ENCODE measurements at places on chromosomes 12 and 14.

DNA sequence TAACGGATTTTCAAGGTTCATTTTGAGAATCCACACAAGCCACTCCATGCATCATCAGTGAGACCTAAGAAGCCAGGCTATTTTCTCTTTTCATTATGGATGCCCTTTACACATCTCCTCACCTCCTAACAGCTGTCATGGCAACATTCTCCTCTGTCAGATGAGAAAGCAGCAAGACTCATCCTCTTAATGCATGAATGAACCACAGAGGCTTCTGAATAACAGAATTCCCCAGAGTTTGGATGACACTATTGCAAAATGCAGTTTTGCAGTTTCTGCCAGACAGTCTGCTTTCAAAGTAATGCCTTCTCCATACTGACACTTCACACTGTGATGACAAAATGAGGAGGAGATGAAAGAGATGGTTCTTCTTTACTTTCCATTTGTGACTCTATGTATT lies 286.7 kb upstream of the GRIP1 start:
- DNase-seq, result no peak

GRCh38 chr12:93229494-93230325 lies 148.0 kb upstream of the NUDT4 start:
- DNase-seq, result no peak

DNA sequence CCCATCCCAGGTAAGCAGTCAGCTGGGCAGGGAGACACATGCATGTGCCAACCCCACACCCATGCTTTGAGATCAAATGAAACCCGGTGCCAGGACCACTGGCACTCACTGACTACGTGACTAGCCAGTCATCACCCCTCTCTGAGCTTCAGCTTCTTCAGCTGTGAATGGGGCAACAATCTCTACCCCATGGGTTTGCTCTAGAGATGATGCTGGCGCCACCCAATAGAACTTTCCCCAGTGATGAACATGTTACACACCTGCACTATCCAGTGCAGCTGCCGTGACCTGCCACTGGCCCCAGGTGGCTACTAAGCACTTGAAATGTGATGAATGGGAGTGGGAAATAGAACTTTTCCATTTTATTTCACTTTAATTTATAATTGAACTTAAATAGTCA lies 70.3 kb downstream of the PITPNM2 start:
- DNase-seq, result no peak

DNA sequence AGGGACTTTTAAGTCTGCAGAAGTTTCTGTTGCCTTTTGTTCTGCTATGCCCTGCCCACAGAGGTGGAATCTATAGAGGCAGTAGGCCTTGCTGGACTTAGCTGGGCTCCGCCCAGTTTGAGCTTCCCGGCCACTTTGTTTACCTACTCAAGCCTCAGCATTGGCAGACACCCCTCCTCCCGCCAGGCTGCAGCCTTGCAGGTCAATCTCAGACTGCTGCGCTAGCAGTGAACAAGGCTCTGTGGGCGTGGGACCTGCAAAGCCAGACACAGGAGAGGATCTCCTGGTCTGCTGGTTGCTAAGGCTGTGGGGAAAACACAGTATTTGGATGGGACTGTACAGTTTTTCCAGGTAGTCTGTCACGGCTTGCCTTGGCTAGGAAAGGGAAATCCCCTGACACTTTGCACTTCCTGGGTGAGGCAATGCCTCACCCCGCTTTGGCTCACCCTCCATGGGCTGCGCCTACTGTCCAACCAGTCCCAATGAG lies 43.7 kb downstream of the CCDC59 start:
- no peak for DNase-seq

- no peak for DNase-seq
These were observed 59.4 kb downstream of the GARIN6 start for GRCh38 chr12:99706736-99707473.

DNA sequence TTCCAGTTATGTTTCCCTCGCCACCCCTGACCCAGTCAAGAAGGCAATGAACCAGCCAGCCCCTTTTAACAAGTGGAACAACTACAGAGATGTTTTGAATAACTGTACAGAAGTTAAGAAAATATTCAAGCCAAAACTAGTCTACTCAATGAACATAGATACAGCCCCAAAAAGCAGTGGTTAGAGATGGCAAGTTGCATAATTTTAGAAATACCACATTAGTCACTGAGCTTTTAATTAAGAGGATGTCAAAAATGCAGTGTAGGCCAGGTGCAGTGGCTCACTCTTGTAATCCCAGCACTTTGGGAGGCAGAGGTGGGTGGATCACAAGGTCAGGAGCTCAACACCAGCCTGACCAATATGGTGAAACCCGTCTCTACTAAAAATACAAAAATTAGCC lies 27.2 kb downstream of the PROX2 start:
- DNase-seq, result no peak

DNA sequence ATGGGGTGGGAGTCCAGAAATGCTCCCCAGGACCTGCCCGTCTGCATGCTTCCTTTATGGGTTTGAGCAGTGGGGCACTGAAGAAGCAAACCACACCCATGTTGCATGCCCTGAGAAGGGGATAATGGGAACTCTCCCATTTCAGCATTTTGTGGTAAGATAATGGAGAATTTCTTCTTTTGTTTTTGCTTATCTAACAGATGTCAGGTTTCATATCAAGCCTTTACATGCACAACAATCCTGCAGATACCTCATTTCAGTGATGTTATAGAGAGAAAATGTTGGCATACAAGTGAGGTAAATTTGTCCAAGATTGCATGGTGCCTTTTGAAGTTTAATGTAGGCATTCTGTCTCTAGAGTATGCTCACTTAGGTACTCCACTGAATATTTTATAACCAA lies 177.0 kb downstream of the ALX1 start:
- no peak for DNase-seq

DNA sequence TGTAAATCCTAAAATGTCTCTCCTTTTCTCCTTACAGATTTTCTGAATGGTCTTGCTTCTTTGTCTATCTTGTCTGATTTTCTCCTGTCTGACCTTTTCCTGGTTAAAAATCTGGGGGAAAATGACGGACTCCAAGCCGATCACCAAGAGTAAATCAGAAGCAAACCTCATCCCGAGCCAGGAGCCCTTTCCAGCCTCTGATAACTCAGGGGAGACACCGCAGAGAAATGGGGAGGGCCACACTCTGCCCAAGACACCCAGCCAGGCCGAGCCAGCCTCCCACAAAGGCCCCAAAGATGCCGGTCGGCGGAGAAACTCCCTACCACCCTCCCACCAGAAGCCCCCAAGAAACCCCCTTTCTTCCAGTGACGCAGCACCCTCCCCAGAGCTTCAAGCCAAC lies 23.0 kb downstream of the ACACB start:
- DNase-seq, result no peak

DNA sequence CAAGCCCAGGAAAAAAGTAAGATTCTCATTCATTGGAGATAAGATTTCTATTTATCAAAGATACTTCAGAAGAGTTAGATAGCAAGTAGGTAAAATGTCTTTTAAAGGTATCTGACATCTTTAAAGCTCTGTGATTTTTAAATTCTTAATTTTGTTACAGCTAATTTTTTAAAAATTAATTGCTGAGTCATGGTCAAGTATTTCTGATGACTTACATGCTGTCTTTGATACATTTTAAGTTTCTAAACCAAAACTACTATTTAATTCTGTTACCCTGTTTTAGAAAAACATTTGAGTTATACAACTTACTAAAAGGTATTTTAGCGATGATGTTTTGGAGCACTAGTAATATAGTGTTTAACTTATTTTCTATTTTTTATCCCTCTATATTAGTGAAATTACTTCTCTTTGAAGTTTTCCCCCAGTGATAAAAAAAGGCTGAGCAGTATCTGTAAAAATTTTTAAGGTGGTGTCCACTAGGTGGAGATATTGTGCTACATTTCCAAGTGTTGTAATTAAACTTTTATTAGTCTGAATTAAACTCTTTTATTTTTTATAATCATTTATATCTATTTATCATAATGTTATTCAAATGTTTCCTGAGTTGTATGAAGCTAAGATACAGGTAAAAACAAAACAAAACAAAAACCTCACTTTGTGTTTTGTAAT lies 11.5 kb downstream of the ALG10 start:
- DNase-seq, result peak; percentile 32

- no peak for DNase-seq
These were observed 29.7 kb downstream of the BDKRB1 start for GRCh38 chr14:96285667-96286066.

GRCh38 chr14:99671235-99672224 lies 12.6 kb upstream of the CYP46A1 start:
- DNase-seq, result no peak

DNA sequence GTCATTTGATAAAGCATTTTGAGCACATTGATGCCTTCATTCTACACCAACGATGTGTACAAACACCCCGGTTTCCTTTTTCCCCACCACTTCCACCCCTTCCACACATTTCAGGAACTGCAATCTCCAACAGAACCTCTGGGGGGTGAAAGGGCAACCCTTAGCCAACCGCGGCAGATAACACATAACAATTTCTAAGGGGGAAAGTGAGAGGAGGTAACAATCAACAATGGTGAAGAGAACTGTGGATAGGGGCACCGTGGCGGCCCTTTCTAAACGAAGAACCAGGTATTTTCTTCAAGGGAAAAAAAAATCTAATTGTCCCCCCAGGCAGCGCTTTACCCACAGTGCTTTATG lies 1.1 kb downstream of the KITLG start:
- no peak for DNase-seq

DNA sequence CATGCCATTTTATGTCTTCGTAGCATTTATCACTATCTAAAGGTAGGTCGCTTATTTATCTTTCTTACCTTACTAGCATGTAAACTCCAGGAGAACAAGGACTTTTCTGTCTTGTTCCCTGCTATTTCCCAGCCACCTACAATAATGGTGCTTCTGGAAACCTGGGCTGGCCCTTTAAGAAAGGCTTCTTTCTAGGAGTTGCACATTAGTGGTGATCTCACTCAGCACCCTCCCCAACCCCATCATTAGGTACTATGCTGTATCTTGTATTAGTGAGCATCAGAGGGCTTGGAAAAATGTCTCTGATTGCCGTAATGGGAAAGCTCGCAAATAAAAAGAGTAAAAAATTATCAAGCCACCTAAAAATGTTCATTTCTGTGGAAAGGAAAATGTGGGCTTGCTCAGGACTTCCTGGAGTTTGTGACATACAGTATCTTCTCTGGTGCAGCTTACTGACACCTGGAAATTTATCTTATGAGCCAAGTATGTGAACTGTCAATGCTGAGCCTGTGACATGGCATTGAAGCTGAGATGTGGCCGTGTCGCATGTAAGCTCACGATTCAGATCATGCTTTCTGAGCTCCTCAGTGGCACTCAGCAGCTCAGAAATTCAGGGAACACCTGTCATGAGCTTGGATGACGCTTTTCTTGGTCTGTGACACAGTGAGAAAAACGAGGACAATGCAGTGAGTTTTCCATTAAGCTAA lies 12.4 kb downstream of the CCDC92 start:
- no peak for DNase-seq

- DNase-seq, result no peak
These were observed 114.5 kb upstream of the RTL1 start for GRCh38 chr14:101017806-101018560.

DNA sequence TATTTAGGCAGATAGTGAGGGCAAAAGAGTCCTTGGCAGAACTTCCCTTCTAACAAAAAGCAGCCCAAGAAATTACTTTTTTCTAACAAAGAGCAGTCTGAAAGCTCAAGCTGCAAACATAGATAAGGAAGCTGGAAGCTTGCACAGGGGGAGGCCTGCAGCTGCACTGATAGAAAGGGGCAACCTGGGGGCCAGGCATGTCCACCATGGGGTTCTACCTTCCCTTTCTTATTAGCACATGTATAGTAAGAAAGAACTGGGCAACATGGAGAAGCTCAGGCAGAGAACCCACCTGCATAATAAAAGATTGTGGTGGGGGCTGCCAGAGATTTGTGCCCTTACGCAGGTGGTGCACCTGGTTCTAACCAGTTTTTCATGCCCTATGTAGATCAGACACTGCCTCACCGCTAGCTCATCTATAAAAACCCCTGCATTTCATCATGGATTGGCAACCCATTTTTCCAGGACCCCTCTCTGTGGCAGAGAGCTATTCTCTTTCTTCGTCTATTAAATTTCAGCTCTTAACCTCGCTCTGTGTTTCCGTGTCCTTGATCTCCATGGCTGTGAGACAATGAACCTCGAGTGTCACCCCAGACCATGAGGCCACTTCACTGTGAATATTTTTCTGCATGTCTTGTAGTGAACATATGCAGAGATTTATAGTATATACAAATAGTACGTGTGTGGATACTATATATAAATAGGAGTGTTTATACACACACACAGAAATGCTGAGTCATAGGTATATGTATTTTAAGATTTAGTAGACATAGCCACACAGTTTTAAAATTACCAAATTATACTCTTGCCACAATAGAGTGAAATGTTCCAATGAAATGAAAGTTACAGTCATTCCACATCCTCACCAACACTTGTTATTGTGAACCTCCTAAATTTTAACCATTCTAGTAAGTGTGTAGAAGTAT lies 53.0 kb downstream of the PEX5 start:
- no peak for DNase-seq

DNA sequence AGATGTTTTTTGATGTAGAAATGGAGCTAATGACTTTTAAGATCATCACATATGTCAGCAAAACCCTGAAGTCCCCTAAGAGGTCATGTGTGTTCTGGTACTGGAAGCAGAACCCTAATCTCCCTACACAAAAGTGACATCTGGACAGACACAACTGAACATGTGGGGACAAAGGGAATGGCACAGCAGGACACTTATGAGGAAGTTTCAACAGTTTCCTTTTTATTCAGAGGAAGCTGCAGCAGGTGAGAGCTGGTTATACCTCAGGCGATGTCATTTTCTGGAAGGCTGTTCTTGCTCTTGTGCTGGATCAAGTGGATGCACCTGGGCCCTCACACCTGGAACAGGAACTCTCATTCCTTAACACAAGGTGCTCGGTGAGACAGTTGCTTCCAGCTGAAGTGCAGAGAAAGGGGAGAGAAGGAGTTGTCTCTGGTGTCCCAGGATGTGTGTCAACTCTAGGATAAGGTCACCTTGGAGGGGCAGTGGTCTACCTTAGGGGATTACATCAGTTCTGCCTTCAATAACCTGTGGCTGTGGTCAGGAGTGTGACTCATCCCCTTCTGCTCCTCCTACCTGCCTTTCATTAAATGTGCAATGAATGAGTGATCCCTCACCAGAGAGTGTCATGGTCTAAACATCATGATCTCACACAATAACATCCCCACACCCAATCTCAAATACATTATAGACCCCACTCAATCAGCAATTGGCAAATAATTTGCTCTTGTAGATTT lies 463.4 kb downstream of the TMEM121 start:
- DNase-seq, result no peak

GRCh38 chr14:64347748-64348147 lies 40.4 kb upstream of the MTHFD1 start:
- DNase-seq, result no peak

DNA sequence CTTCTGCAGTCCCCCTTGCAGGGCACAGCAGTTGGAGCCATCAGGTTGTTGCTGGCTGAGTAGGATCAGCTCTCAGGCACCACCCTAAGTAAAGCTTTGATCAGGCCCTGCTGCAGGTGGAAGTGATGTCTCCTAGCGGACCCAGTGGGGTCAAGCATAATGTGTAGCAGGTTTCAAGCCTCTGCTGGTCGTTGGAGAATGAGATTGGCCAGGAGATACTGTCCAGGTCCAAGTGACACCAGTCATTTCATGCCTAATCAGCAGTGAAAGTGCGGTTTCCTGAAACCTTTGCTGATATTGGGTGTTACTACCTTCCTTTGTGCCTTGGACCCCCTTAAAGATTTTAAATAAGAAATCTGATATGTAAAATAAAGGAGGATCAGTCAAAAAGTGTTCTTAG lies 72.6 kb downstream of the SUSD6 start:
- DNase-seq, result no peak

GRCh38 chr12:116366824-116367223 lies 89.3 kb upstream of the MED13L start:
- DNase-seq, result no peak

- no peak for DNase-seq
These were observed 371.7 kb downstream of the SNAPC1 start for GRCh38 chr14:62133776-62134550.

- DNase-seq, result no peak
These were observed 120.4 kb downstream of the ANO6 start for GRCh38 chr12:45336331-45336730.

Measured in CD4-positive, alpha-beta memory T cell (primary cell).